CD4-positive, alpha-beta T cell treated with Interleukin-12 subunit alpha and Interleukin-12 subunit beta, for 1 hour (primary cell): ENCODE measurements at places on chromosomes 16 and 17.

DNA sequence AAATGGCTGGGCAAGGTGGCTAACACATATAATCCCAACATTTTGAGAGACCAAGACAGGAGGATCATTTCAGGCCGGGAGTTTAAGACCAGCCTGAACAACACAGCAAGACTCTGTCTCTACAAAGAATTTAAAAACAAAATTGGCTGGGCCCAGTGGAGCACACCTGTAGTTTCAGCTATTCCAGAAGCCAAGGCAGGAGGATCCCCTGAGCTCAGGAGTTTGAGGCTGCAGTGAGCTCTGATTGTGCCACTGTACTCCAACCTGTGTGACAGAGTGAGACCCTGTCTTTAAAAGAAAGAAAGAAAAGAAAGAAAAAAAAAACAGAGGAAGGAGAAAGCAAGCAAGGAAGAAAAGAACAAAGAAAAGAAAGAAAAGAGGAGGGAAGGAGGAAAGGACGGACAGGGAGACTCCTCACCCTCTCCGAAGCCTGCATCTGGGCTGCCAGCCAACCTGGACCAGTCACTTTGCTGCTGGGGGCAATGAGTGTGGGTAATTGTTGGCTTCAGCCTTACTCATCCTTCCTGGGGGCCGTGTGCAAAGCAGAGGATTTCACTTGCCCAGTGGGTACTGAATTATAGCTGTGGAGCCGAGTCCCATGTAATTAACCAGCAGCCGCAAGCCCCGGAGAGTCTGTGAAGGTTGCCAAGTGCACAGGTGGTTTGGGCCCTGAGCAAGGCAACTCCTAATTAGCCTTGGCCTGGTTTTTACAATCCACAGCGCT lies 6.7 kb upstream of the MT4 start:
- no peak for DNase-seq

DNA sequence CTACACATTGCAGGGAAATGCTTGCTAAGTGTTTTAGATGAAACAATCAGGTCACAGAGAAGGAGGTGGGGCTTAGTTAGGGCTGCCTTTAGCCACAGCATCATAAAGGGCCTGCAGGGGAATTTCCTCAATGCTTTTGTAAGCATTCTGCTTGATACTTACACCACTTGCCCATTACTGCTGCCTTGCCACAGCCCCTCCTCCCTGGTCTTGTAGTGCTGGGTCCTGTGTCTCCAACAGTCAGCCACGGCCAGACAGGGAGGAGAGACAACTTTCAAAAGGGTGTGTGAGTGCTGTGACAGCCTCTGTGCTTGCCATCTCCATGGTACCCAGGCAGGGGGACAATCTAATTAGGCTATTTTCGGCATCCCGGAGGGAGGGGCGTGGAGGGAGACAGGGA lies 111.2 kb downstream of the SHISA9 start:
- DNase-seq, result no peak

DNA sequence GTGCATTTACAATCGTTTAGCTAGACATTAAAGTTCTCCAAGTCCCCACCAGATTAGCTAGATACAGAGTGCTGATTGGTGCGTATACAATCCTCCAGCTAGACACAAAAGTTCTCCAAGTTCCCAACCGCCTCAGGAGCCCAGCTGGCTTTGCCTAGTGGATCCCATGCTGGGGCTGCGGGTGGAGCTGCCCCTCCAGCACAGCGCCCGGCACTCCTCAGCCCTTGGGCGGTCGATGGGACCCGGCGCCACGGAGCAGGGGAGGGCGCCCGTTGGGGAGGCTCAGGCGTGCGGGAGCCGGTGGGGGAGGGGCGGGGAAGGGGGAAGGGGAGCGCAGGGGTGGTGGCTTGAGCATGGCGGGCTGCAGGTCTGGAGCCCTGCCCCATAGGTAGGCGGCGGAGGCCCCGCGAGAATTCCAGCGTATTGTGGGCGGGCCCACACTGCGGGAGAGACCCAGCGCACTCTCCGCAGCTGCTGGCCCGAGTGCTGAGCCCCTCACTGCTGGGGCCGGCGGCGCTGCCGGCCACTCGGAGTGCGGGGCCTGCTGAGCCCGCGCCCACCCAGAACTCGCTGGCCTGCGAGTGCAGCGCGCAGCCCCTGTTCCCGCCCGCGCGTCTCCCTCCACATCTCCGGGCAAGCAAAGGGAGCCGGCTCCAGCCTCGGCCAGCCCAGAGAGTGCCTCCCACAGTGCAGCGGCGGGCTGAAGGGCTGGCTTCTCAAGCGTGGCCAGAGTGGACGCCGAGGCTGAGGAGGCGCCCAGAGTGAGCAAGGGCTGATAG lies 907.5 kb downstream of the CDH8 start:
- DNase-seq, result no peak

GRCh38 chr16:78584991-78585390 lies 485.5 kb downstream of the WWOX start:
- no peak for DNase-seq

DNA sequence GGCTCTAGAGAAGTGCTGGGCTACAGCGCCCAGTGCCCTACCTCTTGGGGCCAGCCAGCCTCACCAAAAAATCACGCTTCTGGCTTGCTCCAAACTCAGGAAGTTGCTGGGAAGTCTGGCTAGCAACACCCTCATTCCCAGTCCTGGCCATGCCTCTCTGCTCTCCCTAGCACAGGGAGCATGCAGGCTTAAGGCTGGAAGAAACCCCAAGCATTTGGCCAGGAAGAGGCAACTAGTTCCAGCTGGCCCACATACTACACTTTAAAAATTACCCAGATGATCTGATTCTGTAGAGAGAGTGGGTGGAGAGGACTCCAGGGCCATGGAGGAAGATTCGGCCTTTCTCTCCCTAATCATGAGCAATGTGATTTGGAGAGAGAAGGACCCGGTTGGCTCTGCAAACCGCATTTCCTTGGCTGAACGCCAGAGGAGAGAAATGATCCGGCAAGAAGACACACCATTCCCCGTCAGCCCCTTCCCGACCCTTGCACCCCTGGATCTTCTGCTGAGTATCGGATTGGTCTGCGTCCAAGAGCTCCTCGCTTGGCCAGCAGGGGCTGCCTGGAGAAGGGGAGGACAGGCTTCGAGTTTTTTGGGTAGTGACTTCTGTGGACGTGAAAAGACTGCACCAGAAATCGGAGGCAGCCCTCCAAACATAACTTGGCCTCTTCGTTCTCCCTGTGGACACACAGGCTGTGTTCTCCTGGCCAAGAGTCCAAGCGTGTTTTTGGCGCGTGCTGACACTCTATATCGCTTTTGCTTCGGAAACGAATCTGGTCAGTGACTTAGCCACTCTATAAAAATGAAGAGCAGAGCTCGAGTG lies 406.3 kb downstream of the WWOX start:
- no peak for DNase-seq
